ENCODE measurements at places on chromosomes 6 and 20.

- no peak for DNase-seq
Measured at GRCh38 chr20:59003836-59004492, 3.1 kb downstream of the CTSZ start.

DNA sequence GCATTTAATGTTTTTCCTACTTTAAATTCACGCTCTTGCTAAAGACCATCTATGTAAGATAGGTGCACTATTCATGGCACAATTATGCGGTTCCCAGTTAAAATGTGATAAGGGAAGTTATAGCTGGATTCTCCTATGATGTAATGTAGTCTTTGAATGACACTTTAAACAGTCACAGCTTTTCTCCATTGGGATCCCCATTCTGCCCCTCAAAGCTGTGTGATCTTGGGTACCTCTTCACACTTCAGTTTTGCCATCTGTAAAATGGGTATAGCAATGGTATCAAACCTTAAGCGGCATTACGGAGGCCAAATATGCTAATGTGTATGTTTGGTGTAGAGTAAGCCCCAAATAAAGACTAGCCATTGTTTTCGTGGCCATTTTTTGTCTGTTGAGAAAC, 64.7 kb upstream of the ZNF217 start:
- DNase-seq: no peak

DNA sequence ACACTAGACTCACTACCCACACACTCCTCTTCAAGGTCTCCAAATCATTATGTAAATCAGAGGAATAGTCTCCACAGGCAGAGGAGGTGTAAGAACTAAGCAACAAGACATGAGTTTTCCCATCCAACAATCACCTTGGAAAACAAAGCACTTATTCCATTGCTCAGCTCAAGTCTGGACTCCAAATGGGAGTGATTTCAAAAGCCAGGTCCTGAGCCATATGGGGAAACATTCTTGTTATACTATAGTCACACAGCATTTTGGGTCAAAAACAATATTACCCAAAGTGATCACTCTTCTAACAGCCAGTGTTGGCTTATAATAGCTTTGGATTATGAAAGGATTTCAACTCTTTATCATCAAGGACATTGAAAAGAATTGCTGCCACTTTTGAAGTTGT, 3.6 kb upstream of the PRPH2 start:
- DNase-seq: no peak

DNA sequence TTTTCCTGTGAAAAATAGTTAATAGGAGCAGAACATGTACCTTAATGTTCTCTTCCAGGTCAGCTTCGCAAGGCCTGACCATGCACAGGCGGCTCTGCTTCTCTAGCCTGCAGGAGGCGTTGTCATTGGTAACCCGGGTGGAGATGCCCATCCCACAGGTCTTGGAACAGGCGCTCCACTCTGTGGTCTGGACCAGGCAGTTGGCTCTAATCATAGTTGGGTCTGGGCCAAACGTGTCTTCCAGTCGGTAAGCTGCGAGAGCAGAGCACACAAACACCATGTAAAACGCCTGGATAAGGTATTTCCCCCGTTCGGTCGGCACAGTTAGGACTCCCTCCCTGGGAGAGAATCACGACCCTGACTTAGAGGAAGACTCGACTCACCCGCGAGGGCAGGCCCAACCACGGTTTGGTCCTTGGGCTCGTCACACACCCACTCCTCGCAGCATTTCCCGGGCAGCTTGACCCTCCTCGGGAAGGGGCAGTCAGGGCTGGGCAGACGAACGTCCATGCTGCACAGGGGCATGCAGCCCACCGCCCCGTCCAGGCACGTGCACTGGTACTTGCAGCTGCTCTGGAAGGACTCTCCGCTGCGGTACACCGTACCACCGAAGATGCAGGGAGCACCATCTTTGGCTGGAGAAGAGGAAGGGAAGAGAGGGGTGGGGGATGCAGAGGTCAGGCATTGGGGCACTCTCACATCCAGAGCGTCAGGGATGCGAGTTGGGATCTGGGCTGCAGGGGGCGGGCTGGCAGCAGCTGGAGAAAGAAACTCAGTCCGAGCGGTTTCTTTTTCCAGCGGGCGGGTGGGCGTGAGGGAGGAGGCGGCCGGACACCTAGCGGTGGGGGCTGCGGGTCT, 1.0 kb downstream of the CCN2 start:
- DNase-seq: peak; percentile 9

DNA sequence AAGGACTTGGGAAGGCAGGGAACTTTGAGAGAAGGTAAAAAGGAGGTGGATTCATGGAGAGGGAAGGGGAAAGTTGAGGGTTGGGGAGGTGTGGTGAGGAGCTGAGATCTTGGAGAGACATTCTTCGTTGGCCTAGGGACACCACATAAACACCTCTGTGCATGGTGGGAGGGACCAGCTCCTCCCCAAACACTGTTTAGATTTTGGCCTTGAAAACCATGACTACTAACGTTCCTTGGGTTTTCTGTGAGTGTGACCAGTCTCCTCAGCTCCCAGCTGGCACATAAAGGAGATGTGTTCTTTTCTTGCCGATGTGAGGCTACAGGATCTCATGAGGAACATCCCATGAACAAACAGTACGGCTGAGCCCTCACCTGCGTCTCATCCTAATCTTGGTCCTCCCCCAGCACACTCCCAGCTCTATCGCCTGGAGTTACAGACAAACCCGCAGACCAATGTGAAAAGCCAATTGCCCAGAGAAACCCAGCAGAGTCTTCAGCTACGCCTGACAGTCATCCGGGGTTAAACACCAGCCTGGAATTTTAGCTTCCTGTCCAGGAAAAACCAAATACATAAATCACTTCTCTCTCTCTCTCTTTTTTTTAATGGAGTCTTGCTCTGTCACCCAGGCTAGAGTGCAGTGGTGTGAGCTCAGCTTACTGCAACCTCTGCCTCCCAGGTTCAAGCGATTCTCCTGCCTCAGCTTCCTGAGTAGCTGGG, 22.0 kb upstream of the DDR1 start:
- no peak for DNase-seq

GRCh38 chr6:14770040-14770439, 475.8 kb upstream of the JARID2 start:
- no peak for DNase-seq

- DNase-seq: peak; percentile 38
Measured at GRCh38 chr6:131063028-131063763, at the start of gene EPB41L2. Gene EPB41L2 (minus strand): TSS chr6:131063245. CDS start chr6:130956485, 106,760 bp downstream.

- peak; percentile 45 for DNase-seq
Measured at GRCh38 chr6:150118203-150118602, 24.6 kb upstream of the PPP1R14C start.

DNA sequence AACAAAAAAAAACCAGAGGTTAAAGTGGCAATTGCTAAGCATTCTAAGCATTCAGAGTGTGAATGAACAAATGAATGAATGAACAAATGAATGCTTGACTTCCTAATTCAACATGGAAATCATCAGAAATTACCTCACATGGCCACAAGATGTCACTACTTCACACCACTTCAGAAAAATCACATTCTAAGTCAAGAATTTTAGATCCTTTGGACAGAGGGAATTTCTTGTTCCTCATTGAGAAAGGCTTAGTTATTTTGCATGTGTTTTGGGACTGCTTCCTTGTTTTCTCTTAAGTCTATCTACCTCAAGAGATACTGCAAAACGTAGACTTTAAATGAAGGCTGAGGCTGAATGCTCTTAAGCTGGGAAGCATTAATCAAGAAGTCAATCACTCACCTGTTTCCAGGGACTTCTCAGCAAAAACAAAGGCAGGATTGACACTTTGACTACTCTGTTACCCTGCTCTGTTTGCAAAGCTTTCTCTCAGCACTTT, 120.2 kb downstream of the MBOAT1 start:
- DNase-seq: peak; percentile 52

DNA sequence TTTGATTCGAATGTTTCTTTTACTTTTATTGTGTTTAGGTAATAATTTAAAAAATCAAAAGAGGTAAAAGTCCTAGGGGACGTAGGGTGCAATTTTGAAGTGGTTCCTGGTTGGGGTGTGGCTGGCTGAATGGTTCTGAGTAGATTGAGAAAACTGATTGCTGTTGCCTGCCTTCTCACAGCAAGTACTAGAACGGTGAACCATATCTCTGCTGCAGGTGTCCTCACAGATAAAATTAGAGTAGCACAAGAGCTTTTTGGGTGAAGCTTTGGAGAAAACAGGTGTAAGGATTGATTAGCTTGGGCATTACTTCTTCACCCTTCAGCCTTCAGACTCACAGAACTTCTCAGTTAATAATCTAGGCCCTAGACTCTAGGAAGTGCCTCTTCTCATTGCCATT, 19.8 kb upstream of the GJA10 start:
- no peak for DNase-seq

- no peak for DNase-seq
Measured at GRCh38 chr6:93447874-93448273, 28.5 kb upstream of the EPHA7 start.

DNA sequence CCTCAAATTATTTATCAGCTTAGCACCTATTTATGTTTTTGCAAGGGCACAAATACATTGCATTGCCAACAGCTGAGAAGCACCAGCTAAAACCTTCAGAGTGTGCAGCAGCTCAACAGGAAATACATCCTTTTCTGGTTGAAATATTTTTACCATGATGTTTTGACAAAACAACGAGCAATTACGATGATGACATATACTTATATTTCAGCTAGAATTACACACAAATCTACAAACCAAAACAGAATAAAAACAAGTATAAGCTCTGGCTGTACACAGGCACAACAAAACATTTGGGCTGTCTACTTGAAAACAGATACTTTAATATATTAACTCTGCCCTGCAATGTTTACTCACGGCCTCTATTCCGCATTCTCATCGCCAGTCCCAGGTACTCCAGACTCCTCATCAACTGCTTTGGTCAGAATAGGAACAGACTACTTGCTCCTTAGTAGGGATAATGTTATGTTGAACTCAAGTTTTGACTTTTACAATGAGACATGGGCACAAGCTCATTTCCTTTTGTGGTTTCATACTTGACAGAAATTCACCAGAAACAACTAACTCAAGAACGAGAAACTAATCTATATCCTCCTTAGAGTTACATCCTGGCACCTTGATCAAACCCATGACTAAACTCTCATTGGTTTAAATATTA, 377.6 kb downstream of the ESR1 start:
- no peak for DNase-seq

- no peak for DNase-seq
Measured at GRCh38 chr6:131937703-131938631, 13.2 kb downstream of the CCN2 start.

DNA sequence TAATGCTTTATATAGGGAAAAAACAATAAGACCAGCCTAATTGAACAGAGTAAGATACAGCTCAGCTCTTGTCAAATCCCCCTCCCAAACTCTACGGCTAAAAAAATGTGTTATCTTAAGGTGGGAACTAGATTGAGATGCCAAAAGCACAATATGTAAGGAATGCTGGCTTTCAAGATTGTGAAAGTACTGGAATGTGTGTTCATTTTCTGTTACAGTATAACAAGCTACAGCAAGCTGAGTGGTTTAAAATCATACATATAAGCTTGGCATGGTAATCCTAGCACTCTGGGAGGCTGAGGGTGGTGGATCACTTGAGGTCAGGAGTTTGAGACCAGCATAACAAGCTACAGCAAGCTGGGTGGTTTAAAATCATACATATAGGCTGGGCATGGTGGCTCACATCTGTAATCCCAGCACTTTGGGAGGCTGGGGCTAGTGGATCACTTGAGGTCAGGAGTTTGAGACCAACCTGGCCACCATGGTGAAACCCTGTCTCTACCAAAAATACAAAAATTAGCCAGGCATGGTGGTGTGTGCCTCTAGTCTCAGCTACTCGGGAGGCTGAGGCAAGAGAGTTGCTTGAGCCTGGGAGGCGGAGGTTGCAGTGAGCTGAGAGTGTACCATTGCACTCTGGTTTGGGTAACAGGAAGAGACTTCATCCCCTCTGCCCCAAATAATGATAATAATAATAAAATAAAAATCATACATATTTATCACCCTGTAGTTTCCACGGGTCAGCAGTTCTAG, 297.7 kb downstream of the DOK5 start:
- DNase-seq: no peak

- DNase-seq: no peak
Measured at GRCh38 chr6:48567016-48567415, 456.0 kb upstream of the PTCHD4 start.

- no peak for DNase-seq
Measured at GRCh38 chr6:111579816-111580215, 25.9 kb downstream of the TRAF3IP2 start.

DNA sequence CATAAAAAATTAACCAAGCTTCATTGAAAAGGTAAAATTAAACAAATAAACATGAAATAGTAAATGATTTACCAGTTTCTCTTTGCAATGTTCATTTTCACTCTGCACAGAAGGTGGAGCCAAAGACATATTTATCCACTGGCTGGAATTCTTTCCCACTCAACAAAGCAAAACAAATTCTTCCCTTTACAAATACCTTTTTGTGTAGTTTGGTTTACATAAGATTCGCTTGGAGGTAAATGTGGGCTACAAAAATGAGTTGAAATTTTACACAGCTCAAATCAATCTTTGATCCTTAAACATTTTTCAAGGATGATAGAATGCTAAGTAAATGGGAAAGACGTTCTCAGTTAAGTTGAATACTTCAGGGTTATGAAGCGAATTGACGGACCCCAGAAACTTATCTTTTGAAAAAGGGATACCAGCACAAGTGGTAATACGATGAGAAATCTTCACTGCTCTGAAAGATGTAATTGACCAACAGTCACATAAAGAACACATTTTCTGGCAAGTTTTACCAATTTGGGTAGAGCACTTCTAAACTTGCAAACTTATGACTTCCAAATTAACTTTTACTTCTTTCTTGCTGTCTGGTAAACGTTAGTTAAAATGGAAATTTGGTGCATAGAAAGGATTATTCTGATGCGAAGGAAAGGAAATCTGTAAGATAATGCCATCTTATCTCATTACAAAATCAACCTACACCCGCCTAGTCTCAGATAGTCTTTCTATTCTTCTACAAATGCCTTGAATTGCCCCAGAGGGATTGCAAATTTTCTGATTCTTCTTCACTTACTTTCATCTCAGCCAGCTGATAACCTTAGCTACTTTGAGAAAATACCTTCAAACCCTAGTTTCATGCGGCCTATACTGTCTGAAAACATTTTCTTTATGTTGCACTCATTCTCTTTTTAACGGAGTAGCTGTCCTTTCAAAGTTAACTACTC, 4.7 kb upstream of the GJA1 start:
- peak; percentile 1 for DNase-seq

DNA sequence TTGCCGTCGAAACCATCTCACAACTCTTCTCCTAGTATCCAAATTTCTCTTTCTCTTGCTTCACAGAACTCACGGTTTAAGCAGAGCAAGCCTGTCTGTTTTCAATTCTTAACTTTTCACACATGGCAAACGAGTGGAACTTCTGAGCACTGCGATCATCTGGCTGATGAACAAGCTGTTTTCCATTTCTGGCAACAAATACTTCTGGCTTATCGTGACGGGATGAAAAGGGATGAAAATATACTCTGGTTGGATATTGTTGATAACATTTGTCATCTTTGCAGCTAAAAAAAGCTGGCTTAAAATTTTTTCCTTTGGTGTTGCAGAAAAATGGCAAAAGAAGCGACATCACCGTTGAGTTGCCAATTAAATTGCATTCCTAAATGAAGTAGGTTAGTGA, 515.2 kb upstream of the JARID2 start:
- no peak for DNase-seq

DNA sequence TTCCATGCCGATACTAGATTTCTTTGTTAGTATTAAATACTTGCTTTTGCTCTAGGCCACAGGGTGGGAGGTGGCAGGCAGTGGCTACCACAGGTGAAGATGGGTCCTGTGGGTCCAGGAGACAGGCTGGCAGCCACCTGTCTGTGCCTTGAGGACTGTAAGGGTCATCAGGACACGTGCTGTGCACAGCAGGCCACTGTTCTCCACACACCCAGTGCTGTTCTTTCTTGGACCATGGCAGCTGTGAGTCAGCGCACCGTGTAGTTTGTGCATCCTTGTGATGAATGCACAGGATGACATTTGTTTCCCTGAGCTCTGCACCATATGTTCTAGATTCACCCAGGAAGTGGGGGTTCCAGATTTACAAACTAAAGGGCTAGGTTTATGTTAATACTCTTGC, 317.0 kb downstream of the ZFAND3 start:
- DNase-seq: no peak
